Left ventricle myocardium inferior (tissue), 1 donor: ENCODE measurements at places on chromosomes 5 and 9. TPM values are rescaled to one million over a fixed set of nuclear protein-coding genes. Genes with fewer than 3 reads are reported as not detected.

Gene HAVCR1
- not detected for total RNA-seq

Gene LCN6
- total RNA-seq: 14.6 TPM

Gene ZDHHC11
- 18.7 TPM for total RNA-seq

Gene SLC6A18
- total RNA-seq: not detected

DNA sequence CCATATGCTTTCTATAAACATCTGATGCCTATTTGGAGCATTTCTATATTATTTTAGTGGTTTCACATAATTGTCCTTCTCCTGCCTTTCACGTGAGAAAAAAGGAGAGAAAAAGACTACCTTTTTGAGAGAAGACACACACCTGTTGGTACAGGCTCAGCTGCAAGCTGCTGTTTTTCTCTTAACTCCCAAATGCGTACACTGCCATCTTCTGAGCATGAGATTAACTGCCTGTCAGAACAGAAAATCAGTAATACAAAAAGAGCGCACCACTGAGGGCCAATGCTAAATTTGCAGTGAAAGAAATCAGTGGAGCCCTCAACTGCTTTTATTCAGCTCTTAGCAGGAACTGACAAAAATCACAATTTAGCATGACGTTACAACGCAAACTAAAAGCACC lies 54.9 kb downstream of the WDR41 start:
- H3K4me3 ChIP-seq: no peak overlapping the region
- DNase-seq: no peak
- peaks cover 83% of the 10 kb centered on the region for H3K36me3 ChIP-seq
- H3K27ac ChIP-seq: no peak overlapping the region

DNA sequence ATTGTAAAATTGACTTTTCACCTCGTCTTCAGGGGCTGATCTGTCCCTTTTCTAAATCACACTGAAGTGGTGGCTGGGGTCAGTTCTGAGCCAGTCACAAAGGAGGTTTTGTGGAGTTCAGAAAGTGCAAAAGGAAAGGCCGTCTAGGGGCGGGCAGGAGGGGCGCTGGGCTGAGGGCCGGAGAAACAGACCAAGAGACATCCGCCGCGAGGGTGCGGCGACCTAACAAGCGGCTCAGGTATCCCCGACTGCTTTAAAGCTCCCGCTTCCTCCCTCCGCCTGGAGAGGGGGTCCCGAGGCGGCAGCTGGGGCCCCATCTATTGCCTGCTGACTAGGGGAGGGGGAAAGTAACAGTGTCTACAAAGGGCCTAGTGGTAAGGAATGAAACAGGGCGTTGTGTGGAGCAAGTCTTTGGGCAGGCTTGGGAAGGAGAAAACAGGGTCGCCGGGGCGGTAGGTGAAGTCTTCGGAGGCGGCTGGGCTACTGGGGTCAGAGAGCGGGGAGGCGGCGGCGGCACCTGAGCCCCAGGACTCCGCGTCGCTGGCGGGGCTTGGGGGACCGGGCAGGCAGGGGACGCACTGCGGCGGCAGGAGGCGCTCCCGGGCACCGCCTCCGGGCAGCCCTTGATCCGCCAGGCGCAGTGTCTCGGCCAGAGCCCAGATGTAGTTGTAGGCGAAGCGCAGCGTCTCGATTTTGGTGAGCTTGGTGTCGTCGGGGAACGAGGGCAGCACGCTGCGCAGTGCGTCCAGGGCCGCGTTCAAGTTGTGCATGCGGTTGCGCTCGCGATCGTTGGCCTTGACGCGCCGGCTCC lies 950 bp downstream of the NEUROG1 start:
- H3K4me3 ChIP-seq: no peak overlapping the region
- peaks cover 100% of the 10 kb centered on the region for H3K27me3 ChIP-seq
- H3K36me3 ChIP-seq: no peaks in the 10 kb centered on the region
- H3K27ac ChIP-seq: no peak overlapping the region
- no peak for DNase-seq
- H3K4me1 ChIP-seq: peaks cover 15% of the 10 kb centered on the region
